ENCODE measurements at places on chromosomes 5 and 9.

DNA sequence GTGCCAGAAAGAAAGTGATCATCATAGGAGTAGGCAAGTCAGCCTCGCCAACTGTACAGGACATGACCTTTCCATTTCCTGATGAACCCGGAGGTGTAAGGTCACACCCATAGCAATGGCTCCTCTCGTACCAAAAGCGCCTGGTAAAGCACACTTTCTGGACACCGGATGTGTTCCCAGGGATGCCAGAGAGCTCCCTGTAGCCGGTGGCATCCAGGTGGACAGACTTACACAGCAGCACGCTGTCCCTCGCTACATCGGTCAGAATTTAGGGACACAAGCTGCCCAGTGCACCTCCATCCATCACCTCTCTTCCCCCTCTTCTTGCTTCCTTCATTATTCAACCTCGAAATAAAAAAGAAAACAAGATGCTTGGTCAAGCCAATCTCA lies 105.4 kb downstream of the SYK start:
- DNase-seq, result no peak

DNA sequence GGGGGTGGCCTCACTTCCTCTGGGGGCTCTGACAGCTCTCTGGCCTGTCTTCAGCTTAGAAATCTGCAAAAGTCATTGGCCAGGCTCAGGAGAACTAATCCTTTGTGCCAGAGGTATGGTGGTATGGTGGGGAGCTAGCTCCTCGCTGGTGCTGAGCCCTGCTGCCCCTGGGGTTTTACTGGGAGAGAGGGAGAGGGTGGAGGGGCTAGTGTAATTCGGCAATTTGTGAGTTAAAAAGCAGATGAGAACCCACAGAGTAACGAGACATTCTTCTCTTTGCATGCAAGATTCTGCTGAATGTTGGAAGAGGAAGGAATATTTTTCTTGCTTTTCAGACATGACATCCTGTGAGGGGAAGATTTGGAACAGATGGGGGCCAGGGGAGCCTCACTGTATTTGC lies 65.5 kb upstream of the SPRY4 start:
- DNase-seq, result no peak

- no peak for DNase-seq
Measured at GRCh38 chr9:8888591-8888990, 1089.0 kb upstream of the DMAC1 start.

DNA sequence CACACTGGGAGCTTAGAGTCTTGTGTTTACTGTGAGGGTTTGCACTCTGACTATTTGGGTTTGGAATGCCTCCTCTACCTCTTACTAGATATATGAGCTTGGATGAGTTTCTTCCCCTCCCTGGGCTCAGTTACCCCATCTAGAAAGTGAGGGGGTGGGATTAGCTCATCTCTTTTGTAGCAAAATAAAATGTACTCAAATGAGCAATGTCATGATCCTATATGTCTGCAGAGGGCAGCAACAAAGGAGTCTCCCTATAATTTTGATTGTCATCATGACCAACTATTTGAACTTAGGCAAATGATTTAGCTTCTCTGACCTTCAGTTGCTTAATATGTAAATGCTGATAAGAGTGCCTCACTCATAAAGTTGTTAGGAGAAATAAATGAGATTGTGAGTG lies 109.0 kb downstream of the DPYSL3 start:
- DNase-seq, result no peak

Data from stimulated activated CD4-positive, alpha-beta T cell treated with anti-CD3 and anti-CD28 coated beads, Interleukin-1b, Interleukin-23, amount 100 ng/mL, for 1 hour (primary cell).